ENCODE measurements at places on chromosomes 1 and 21.

DNA sequence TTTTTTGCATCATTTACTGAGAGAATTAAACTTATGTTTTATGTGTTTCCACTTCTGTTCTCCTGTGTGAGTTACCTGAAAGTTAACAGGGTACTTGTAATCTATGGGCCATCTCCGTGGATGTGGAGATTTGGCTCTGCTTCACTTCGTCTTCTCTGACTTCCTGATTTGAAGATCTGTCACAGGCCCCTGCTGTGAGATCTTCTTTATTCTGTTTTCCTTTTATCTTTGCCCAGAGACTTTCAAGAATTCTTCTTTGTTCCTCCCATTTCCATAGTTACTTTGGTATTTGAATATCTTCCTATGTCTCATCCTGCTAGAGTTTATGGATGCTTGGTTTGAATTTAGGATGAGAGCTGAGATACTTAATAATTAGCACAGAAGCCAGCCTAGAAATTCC is 35.4 kb upstream of the PKN2 start:
- no peak for DNase-seq

GRCh38 chr1:228332797-228333738 is 73.6 kb downstream of the TRIM11 start:
- no peak for DNase-seq

DNA sequence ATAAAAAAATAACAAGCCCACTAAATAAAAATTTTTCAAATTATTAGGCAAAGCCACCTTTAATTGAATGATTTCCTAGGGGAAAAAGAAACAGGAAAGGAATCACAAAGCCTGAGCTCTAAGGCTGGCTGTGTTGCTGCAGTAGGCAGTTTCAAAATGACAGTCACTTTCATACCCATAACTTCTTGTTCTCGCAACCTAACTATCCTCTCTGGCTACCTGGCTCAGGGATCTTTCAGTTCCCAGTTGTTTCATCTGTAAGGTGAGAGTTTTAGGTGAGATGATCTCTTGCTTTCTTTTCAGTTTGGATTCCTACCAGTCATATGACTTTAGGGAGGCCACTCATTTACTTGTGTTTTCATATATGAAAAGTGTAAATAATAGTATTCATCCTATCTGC is 226.1 kb downstream of the ASTN1 start:
- no peak for DNase-seq

DNA sequence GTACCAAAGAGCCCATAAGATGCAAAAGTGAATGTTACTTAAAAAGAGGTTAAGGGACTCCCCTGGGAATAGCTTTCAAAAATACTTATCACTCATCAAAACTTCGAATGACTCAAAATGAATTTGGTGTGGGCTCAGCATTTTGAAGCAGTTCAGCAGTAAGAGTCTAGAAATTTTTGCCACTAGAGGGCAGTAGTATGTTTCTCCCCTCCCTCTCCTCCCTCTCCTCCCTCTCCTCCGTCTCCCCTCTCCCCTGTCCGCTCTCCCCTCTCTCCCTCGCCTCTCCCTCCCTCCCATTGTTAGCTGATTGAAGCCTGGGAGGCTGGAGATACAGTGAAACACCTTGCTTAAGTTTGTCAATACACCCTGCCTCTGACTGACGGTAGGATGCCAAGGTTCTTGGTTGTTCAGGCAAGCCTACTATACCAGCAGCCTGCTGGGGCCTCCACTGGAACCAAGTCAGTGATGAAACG is 70.8 kb upstream of the TENT5C start:
- DNase-seq: peak; percentile 30

DNA sequence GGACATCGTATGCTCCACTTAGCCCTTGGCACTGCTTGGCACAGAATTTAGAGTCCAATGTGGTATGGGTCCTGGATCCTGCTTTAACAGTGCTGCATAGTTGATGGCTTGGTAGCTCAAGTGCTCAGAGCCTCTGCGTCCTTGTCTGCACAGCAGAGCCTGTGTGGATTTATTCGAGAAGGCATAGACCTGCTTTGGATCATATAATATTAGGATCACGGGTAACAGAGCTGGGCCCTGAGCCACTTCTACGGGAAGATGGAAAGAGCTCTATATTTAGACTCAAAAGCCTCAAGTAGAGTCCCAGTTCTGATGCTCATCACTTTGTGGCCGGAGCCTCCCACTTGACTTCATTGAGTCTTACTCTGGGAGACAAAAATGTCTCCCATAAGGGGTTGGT is 164.4 kb upstream of the EDN2 start:
- no peak for DNase-seq

- DNase-seq: no peak
Measured at GRCh38 chr1:12433323-12434053, 184.5 kb downstream of the DHRS3 start.

DNA sequence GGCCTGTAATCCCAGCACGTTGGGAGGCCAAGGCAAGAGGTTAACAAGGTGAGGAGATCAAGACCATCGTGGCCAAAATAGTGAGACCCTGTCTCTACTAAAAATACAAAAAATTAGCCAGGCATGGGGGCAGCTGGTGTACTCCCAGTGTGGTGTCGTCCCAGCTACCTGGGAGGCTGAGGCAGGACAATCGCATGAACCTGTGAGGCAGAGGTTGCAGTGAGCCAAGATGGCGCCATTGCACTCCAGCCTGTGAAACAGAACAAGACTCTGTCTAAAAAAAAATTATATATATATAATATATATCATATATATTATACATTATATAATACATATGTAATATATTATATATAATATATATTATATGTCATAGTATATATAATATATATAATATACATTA is 249.2 kb upstream of the TPTE start:
- no peak for DNase-seq

- DNase-seq: no peak
Measured at GRCh38 chr21:38478782-38479181, 19.5 kb downstream of the ERG start.

DNA sequence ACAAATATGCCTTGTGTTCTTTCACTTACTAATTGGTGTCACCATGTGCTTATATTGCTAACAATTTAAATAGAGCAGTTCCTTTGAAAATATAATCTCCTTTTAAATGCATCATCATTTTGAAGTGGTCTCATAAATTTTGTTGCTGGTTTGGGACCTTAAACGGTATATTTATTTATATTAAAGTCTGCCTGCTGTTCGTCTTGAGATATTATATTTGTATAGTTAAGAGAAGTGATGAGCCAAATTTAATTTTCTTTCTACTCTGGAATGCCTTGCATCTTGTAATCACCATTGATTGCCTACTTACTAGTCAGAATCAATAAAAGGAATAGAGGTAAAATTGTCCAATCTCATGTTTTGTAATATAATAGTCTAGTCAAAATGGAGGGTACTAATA is 91.6 kb downstream of the NTNG1 start:
- DNase-seq: no peak

- no peak for DNase-seq
Measured at GRCh38 chr1:198612471-198613260, 26.2 kb upstream of the PTPRC start.

DNA sequence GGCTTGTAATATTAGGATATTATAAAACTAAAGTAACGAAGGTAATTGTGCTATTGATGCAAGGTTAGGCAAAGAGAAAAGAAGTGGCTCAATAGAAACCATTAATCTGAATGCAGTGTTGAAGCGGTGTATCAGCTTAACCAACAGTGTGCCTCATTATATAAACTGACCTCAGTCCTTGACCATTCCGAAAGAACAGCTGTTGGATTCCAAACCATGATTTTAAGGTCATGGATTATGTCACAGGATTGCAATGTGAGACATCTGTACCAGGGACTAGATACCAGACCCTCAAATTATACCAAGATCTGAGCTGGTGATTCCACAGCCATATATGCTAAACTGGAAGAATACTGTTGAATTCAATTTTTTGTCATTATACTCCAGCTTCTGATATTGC is 134.2 kb upstream of the HP1BP3 start:
- no peak for DNase-seq

DNA sequence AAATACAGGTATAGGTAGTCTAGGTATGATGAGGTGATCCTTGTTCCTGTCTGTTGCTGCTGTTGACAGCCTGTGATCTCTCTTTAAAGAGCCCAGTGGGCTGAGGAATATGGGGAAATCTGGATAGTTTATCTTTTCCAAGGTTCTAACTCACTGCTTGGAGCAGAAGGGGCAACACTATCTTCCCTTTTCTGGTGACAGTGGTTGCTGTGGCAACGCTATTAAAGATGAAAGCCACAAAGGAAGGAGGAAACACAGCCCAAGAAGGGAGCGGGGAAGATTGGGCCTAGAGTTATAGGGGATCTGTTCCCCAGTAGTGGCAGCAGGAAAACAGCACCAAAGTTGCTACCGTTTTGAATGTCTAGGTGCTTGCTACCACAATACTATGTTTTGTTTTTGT is 8.8 kb downstream of the PCP4L1 start:
- DNase-seq: no peak

GRCh38 chr1:179550746-179551682 is 24.7 kb downstream of the NPHS2 start:
- peak; percentile 37 for DNase-seq

DNA sequence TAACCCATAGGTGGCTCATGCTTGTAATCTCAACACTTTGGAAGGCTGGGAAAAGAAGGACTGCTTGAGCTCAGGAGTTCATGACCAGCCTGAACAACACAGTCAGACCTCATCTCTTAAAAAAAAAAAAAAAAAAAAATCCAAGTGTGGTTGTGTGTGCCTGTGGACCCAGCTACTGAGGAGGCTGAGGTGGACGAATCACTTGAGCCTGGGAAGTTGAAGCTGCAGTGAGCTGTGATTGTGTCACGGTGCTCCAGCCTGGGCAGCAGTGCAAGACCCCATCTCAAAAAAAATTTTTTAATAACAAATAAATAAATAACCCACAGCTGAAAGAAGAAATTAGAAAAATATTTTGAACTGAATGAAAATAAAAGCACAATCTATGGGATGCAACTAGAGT is 13.8 kb downstream of the INTS7 start:
- DNase-seq: no peak

DNA sequence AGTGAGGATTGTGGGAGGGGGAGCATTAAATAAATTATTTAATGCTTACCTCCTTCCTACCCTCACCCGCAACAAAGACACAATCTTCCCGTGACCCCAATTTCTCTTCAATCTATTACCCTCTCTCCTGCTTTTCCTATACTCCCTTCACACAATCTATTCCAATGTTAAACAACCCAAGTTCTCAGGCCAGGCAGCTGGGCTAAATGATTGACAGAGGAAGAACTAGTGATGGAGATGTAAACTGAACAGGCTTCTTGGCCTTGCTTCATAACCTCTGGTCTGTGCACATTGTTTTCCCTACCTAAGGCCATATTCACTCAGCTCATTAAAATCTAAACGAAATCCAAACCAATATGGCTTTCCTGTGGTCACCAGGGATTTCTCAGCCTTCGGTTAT is 3.9 kb upstream of the RCC1 start:
- no peak for DNase-seq

GRCh38 chr1:21383785-21384401 is 56.0 kb upstream of the NBPF3 start:
- DNase-seq: no peak

- DNase-seq: no peak
Measured at GRCh38 chr1:169044296-169044695, 62.2 kb upstream of the ATP1B1 start.

- no peak for DNase-seq
Measured at GRCh38 chr1:154186852-154187501, 4.9 kb downstream of the TPM3 start.

GRCh38 chr21:44742418-44743153 is 31.2 kb upstream of the TSPEAR start:
- no peak for DNase-seq

- no peak for DNase-seq
Measured at GRCh38 chr21:27513825-27514224, 546.9 kb upstream of the ADAMTS5 start.

GRCh38 chr1:81431624-81432000 is 369.1 kb upstream of the ADGRL2 start:
- DNase-seq: no peak

DNA sequence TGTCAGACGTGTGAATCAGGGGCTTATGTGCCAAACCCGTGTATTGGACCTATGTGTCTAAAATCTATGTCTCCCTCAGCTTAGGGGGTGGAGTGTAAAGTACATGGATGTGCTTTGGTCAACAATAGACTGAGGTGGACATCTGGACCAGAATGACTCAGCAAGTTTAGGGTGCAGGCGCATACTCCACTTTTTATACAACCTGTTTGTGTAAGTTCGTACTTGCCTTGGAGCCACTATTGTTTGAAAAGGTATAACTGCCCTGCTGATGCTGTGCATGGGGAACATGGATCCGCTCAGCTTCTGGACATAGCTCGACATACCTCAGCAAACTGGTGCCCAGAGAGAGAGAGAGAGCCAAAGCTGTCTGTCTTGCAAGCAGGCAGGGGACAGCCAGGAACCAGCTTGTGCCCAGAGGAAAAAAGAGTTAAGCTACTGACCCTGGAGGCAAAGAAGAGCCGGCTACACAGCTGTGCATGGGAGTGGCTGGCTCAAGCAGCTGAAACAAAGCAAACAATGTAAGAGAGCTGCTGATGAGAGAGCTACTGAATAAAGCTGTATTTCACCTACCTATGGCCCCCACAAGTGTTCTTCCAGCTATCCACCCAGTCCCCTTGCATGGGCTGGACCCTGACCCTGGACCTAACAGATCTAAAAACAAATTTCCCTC is 41.2 kb downstream of the GJA5 start:
- no peak for DNase-seq

- no peak for DNase-seq
Measured at GRCh38 chr1:13753636-13754402, 53.8 kb downstream of the PRDM2 start.

DNA sequence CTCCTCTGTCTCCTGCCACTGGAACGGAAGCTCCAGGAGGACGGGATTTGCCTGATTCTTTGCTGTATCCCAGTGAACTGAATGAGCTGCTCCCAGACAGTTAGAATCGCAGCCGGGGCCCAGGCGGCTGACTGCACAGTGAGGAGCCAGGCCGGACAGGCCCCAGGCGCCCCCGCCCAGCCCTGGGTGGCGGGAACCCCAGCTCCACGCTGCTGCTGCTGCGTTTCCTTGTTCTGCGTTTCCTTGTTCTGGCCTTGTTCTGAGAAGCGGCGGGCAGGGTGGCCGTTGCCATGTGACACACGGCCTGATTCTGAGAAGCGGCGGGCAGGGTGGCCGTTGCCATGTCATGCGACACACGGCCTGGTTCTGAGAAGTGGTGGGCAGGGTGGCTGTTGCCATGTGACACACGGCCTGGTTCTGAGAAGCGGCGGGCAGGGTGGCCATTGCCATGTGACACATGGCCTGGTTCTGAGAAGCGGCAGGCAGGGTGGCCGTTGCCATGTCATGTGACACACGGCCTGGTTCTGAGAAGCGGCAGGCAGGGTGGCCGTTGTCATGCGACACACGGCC is 56.2 kb downstream of the SLC37A1 start:
- no peak for DNase-seq
